ENCODE measurements at places on chromosomes 6 and 20. TPM values are rescaled to one million over a fixed set of nuclear protein-coding genes. Genes with fewer than 3 reads are reported as not detected.

The ADTRP gene
- 56.6 TPM for total RNA-seq

The ZBTB12 gene
- total RNA-seq = 4.9 TPM

The SLA2 gene
- 0.58 TPM for total RNA-seq

The FOXC1 gene
- 0.69 TPM for total RNA-seq

The MAP7 gene
- 69.4 TPM for total RNA-seq

DNA sequence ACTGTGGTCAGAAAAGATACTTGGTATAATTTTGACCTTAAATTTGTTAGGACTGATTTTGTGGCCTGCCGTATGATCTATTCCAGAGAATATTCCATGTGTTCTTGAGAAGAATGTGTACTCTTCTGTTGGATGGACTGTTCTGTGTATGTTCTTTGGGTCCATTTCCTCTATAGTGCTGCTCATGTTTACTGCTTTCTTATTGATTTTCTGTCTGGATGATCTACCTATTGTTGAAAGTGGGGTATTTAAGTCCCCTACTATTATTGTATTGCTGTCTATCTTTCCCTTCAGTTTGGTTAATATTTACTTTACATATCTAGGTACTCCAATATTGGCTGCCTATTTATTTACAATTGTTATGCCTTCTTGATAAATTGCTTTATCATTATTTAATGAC, 298.4 kb downstream of the BCKDHB start:
- DNase-seq = no peak

DNA sequence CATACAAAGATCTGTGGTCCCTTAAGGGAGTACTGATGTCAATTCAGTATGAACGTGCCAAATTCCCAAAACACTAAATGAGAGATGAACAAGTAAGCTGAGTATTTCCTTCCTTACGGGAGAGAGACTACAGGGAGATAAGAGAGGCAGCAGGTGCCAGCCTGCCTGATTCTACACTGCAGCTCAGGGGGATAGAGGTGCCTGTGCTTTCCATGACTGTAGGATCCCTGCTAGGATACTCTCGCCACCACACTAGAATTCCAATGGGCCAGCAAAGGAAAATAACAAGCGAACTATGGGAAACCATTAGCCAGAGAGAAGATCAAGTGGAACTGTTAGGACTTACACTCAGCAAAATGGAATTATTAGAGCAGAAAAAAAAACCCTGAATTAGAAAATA, 198.5 kb upstream of the BTBD3 start:
- DNase-seq = no peak

GRCh38 chr6:22045261-22045912, 251.4 kb downstream of the PRL start:
- no peak for DNase-seq

- no peak for DNase-seq
Observed at GRCh38 chr6:2624177-2624576, 126.5 kb downstream of the MYLK4 start.

- DNase-seq = peak; percentile 15
Observed at GRCh38 chr6:170186941-170187668, 103.8 kb downstream of the DLL1 start.

GRCh38 chr20:45174434-45175364, at the start of gene PI3:
PI3 (plus strand) TSS chr20:45174902; CDS start chr20:45174923, 21 bp downstream.
- peak; percentile 78 for DNase-seq

GRCh38 chr6:111485342-111485741, 2.3 kb upstream of the REV3L start:
- DNase-seq = no peak

DNA sequence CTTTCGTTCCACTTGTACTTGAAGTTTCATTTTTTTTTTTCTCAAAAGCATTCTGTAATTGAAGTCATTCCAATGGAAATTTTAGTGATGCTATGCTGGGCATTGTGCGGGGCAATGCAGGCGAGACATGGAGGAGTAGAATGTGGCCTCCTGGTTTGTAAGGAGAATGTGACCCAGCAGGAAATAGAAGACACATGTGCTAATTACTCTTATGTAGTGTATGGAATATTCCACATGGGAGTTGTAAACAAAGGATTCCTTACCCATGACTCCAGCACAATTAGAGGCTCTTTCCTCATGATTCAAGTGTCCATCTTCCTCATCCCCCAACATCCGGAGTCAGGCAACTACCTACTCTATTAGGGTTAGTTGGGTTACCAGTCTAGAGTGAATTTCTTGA, 14.9 kb upstream of the RFPL4B start:
- no peak for DNase-seq

- DNase-seq = no peak
Observed at GRCh38 chr6:157513619-157514485, 132.9 kb downstream of the ZDHHC14 start.

DNA sequence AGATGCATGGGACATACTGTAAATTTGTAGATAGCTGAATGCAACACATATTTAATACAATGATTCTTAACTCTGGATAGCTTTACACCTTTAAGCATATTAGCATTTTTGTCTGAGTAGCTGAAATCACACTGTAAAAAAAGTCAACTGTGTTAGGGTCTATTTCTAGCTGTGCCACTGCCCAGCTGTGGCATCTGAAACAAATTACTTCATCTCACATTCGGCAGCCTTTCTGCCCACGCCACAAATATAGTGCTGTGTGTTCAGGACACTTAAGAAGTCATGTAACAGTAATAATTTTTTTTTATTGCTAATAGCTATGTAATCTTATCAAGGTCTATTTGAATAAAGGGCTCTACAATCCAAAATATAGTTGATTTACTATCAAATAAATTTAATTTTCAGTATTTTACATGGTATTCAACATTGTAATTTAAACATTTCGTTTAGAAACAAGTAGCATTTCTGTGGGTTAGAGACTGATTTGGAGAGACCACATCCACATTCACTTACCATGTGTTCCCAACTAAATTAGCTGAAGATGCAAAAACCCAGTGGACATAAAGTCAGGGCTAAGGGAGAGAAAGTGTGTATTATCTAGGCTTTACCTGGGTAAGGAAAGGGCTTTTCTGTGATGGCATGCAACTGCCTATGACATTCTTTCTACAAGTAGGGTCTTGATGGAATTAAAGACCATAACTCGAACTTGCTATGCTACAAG, 276.7 kb downstream of the PLCB1 start:
- DNase-seq = no peak

DNA sequence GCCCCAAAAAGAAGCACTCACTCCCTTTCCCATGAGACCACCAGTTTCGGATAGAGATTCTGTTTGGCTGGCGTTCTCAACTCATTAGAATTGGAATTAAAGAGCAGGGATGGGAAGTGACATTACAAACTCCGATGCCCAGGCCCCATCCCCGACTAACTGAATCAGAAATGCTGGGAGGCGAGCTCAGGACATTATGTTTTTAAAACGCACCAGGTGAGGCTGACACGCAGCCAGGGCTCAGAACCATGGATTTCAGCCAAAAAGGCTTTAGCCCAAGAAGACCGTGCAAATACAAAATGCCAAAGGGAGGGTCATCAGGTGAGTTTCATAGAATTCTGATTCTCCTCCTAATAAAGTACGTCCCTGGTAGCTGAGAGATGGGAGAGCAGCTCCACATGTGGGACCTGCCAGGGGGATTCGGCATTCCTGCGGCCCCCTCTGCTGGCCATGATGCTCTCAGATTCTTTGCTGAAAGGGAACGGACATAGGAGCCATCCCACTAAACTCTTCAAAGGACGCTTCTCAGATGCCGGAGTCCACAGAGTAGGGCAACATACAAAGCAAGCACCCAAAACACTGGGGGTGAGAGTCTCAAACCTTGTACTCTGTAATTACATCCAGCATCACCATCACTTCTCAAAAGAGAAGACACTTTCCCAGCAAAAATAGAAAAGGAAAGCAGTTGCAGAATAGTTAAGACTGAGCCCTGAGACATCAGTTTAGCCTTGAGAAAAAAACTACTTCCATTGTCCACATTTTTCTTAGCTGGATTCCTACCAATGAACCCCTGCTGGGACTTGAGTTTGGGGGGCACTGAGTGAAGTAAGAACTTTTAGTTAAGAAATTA, 205.2 kb downstream of the BMP7 start:
- no peak for DNase-seq

GRCh38 chr6:136959471-136959891, 37.4 kb downstream of the SLC35D3 start:
- peak; percentile 83 for DNase-seq

- no peak for DNase-seq
Observed at GRCh38 chr20:22920898-22921297, 114.2 kb upstream of the SSTR4 start.

DNA sequence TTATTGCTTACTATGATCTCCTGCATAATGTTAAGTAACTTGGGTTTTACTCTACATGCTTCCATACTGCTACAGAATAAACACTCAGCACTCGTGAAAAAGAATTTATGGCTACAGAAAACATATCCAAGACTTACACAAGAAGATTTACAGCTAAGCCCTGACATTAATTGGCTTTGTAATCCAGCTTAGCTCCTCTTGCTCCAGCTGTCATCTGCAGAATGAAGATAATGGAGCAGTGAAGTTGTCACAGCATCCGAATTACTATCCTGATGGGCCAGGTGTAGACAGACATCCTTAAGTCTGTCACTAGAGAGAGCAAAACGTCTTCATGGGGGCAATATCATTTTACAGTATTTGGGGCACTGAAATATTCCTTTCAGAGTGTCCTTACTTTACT, 155.3 kb downstream of the PRKN start:
- no peak for DNase-seq

GRCh38 chr6:157216570-157216969, 106.7 kb downstream of the TMEM242 start:
- DNase-seq = no peak
